H9 (cell line): ENCODE measurements at places on chromosomes 3 and 15.

DNA sequence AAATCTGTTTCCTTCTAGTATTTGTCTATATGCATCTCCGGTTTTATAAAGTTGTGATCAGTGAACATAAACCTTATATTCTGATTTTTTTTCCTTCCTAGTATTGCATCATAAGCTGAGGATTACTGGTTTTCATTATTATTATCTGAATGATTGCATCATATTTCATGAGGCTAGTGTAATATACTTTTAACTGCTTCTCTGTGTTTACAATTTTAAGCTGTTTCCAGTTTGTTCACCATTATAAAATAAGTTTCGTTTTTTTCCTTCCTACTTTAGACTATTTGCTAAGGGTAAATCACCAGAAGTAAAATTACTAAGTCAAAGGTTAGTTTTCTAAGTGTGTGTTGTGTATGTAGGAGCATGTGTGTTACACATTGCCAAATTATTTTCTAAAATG, 20.2 kb downstream of the SEMA6D start:
- DNase-seq, result no peak
- H3K27me3 ChIP-seq, result no peaks in the 10 kb centered on the region; the same call in 1 of the 2 replicates
- H3K4me3 ChIP-seq, result no peak overlapping the region
- peaks cover 8% of the 10 kb centered on the region; the same call in 1 of the 2 replicates for H3K4me1 ChIP-seq
- H3K27ac ChIP-seq, result no peak overlapping the region
- H3K36me3 ChIP-seq, result peaks cover 2% of the 10 kb centered on the region; the same call in 1 of the 2 replicates

DNA sequence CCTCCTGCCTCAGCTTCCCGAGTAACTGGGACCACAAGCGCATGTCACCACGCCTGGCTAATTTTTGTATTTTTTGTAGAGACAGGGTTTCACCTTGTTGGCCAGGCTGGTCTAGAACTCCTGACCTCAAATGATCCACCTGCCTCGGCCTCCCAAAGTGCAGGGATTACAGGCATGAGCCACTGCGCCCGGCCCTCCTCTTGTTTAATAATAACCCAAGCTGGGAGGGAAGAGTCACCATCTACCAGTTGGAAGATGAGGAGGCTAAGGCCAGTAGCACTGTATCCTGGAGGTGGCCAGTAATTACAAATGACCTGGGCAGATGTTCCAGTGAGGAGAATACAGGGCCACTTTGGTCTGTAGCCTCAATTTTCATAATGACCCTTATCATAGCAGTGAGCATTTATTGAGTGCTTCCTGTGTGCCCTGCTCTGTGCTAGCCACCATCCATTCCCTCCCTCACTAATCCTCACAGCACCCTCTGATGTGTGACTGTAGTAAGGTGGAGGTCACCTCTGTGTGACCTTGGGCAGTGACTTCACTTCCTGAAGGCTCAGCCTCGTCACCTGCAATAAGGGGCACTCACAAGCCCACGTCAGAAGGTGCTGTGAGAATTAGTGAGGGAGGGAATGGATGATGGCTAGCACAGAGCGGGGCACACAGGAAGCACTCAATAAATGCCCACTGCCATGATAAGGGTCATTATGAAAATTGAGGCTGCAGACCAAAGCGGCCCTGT, 64.2 kb downstream of the ABTB1 start:
- H3K27ac ChIP-seq, result no peak overlapping the region
- peaks cover 5% of the 10 kb centered on the region; the same call in 1 of the 2 replicates for H3K4me1 ChIP-seq
- no peaks in the 10 kb centered on the region for H3K27me3 ChIP-seq
- no peak overlapping the region for H3K4me3 ChIP-seq

- no peak overlapping the region for H3K27ac ChIP-seq
- no peaks in the 10 kb centered on the region; the same call in 1 of the 2 replicates for H3K27me3 ChIP-seq
- no peak for DNase-seq
- H3K4me1 ChIP-seq, result no peaks in the 10 kb centered on the region
- H3K4me3 ChIP-seq, result no peak overlapping the region
- no peaks in the 10 kb centered on the region; the same call in 1 of the 2 replicates for H3K36me3 ChIP-seq
These were observed 165.5 kb downstream of the NECTIN3 start for GRCh38 chr3:111236836-111237713.

DNA sequence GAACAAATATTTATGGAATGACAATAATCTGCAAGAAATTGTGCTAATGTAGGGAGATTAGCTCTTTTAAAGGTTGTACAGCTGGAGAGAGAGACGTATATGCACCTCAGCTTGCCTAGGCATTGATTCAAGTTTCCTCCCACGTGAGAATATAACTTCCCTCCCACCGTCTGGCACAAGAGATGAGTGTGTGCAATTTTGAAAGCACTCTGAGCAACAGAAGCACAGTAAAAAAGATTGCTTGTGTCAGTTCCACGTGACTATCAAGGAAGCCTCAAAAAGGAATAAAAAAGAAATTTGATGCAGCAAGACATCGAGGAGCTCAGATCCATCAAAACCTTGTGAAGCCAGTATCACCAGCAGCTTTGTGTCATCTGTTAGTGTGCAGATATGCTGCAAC, 435.3 kb downstream of the TUSC7 start:
- H3K4me3 ChIP-seq, result no peak overlapping the region
- H3K27ac ChIP-seq, result no peak overlapping the region

GRCh38 chr3:45043728-45044299, 17.7 kb downstream of the CLEC3B start:
- no peak for DNase-seq
- H3K4me1 ChIP-seq, result no peaks in the 10 kb centered on the region
- no peak overlapping the region for H3K4me3 ChIP-seq
- H3K27me3 ChIP-seq, result no peaks in the 10 kb centered on the region

- H3K27me3 ChIP-seq, result no peaks in the 10 kb centered on the region
- peaks cover 6% of the 10 kb centered on the region for H3K36me3 ChIP-seq
- DNase-seq, result no peak
These were observed 9.7 kb downstream of the APH1B start for GRCh38 chr15:63287109-63287508.
